HCT116 (cell line): ENCODE measurements at places on chromosomes 1 and 21.

GRCh38 chr1:219174460-219175211, 958 bp downstream of the LYPLAL1 start:
- no peak for DNase-seq

DNA sequence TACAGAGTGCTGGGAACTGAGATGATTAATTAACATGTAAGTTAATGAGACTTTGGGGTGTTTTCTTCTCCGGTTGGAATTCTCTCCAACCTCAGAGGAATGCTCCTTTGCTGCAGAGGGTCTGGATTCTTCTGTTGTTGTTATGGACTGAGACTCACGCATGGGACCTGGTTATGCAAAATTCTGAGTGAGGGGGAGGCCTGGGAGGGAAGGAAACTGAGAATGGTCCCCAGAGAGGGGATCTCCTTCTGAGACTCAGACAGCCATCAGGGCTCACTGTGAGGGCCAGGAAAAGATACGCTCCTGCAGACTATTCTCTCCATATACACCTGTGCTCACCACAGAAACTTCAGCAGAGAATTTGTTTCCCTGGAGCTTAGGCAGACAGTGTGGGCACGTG, 56.3 kb downstream of the HTR6 start:
- DNase-seq = no peak

DNA sequence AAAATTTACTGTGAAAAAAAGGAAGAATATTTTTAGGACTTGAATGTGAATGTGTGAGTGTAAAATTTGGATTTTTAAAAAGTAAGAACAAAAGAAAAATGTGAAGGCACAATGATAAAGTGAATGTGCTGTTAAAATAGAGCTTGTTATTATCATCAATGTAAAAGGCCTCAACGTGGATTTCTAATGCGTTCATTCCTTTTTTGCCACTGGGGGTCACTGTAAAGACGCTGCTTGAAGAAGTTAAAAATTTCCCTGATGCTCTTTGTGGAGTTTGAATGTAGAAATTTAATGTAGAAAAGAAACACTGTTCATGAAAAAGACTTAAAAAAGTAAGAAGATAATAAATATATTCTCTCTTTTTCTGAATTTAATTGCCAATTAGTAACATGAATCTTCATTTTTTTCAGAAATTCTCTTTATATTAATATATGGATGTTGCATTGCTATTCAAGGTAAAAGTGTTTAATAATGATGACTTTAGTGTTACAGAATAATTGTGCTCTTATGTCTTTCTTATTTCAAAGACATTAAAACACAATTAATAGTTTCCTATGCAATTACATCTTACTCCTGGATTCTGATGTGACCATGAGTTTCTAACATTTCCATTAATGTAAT, 161.5 kb downstream of the DNM3 start:
- DNase-seq = peak; percentile 39

GRCh38 chr1:110063781-110064180, 6.7 kb downstream of the ALX3 start:
- DNase-seq = no peak

DNA sequence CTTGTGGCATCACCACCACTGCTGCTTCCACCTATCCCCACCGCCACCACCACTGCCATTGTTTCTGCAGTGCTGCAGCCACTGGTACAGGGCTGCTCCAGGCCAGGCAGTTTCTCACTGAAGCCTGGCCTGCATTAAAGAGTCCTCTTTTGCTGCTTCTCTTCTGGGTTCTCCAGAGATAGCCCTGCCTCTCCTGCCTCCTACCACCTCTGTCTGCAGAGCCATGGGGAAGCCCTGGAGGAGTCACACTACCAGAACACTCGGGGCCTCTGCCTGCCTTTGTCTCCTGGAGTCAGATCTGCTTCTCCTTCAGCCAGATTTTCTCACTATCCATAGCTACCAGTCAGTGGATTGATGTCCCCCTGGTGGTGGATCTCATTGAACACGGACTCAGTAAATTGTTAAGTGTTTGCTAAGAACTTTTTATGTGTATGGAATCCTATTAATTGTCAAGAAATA, 37.7 kb upstream of the DDAH1 start:
- DNase-seq = peak; percentile 59

DNA sequence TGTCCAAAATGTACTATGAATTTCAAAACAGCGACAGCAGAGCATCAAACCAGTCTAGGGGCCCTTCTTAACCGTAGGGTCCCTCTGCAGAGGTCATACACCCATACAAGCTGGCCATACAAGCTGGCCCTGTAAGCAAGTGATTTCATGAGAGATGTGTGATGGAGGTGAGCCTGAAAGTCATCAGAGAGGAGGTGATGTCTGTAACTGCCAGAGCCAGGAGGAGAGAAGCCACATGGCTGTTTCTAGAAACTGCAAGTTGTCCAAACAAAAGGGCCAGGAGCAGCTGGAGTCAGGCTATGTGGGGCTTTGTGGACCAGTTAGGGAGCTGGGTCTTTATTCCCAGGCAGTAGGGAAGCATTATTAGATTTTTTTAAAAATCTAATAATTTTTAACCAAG, 14.8 kb upstream of the SERINC2 start:
- DNase-seq = no peak

GRCh38 chr1:89890085-89890752, 69.4 kb downstream of the LRRC8D start:
- peak; percentile 28 for DNase-seq

DNA sequence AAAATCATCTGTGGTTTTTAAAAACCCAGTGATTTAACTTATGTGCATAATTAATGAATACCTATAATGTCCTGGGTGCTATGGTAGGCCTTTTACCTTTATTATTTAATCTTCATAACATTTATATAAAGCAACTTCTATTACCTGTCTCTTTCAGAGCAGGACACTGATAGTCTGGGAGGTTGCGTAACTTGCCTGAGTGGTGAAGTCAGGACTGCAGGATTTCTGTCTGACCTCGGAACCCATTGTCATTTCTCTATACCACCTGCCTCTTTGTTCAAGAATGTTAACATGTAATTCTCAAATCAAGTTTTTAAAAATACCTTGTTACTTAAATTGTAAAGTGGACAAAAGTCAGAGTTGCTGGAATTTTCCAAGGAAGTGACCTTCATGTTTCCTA, 41.0 kb upstream of the BACH1 start:
- DNase-seq = no peak

- DNase-seq = no peak
Measured at GRCh38 chr1:70856201-70856600, 191.4 kb downstream of the PTGER3 start.
